Stimulated activated CD8-positive, alpha-beta memory T cell treated with anti-CD3 and anti-CD28 coated beads, Interleukin-2, amount 100 ng/mL, for 48 hours (primary cell): ENCODE measurements at places on chromosomes 3 and 15.

DNA sequence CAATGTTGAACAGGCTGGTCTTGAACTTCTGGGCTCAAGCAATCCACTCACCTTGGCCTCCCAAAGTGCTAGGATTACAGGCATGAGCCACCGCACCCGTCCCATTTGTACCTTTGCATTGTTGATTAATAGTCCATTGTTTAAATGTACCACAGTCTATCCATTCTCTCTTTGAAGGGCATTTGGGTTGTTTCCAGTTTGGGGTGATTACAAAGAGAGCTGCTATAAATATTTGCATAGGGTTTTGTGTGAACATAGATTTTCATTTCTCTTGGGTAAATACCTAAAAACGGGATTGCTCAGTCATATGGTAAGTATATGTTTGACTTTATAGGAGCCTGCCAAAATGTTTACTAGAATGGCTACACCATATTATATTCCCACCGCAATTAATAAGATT lies 13.7 kb upstream of the PTPRG start:
- no peak for DNase-seq

DNA sequence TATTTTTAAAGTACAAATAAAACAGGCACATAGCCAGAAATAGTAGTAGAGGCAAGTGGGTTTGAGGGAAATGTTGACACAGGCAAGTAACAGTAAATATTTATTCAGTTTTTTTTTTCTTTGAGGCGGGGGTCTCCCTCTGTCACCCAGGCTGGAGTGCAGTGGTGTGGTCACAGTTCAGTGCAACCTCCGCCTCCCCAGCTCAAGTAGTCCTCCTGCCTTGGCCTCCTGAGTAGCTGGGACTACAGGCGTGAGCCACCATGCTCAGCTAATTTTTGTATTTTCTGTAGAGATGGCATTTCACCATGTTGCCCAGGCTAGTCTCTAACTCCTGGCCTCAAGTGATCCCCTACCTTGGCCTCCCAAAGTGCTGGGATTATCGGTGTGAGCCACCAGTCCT lies 43.5 kb downstream of the PHLDB2 start:
- DNase-seq = no peak

- no peak for DNase-seq
Observed at GRCh38 chr3:187077085-187077484, 62.2 kb downstream of the RPL39L start.

- no peak for DNase-seq
Observed at GRCh38 chr3:185470323-185470722, 28.5 kb downstream of the TMEM41A start.

GRCh38 chr3:151166161-151166560 lies 36.9 kb downstream of the GPR171 start:
- DNase-seq = no peak

DNA sequence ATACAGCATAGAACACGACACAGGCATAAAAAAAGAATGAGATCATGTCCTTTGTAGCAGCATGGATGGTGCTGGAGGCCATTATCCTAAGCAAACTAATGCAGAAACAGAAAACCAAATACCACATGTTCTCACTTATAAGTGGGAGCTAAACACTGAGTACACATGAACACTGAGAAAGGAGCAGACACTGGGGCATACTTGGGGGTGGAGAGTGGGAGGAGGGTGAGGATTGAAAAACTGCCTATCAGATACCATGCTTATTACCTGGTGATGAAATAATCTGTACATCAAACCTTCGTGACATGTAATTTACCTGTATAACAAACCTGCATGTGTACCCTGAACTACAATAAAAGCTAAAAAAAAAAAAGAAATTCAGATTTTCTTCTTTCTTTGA lies 100.4 kb downstream of the PPM1L start:
- no peak for DNase-seq

DNA sequence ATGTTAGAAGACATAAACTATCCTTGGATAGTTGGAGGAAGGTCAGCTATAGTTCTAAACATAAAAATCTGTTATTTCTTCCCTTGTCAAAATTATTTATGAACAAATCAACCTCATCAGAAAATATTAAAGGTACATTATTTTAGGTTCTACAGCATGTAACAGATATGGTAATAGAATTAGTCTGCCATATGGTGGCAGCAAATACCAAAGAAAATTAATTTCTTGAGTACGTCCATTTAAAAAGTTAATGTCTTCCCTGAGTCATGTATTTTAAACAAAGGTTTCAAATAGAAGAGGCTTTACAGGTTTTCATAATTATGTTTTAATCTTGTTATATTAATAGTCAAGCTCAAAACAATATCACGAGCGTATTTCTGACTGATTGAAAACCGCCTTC lies 17.9 kb upstream of the ANKRD28 start:
- no peak for DNase-seq

GRCh38 chr15:69754313-69754712 lies 301.7 kb downstream of the RPLP1 start:
- DNase-seq = no peak

DNA sequence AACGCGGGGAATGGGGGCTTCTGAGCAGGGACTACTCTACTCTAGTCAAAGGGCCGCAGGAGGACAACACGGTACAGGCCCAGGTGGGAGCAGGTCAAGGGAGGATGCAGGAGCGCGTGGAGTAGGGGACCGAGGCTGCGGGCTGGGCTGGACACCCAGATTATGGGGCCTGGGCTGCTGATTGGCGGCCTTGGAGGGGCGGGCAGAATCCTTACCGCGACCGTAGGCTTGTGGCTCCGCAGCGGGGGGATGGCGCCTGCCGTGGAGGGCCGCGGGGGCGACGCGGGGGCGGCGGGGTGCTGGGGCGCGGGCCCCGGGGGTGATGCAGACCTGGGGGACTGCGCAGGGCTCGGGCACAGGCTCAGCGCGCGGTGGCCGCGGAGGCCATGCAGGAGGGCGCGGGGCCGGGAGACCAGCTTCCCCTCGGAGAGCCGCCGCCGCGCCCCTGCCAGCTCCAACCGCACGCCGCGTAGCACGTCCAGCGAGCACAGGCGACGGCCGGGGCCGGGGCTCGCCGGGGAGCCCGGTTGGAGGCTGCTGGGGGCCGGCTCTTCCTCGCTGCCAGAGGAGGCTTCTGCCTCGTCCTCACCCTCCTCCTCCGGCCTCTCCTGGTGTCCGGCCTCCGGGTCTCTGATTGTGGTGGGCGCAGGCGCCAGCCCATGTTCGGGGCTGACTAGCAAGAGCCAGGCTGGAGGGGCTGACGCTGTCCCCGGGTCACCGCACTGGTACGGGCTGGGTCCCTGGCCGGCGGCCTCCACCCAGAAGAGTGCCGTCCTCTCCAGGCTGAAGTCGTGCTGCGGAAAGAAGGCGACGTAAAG lies 12.9 kb downstream of the UBAP1L start:
- DNase-seq = no peak

DNA sequence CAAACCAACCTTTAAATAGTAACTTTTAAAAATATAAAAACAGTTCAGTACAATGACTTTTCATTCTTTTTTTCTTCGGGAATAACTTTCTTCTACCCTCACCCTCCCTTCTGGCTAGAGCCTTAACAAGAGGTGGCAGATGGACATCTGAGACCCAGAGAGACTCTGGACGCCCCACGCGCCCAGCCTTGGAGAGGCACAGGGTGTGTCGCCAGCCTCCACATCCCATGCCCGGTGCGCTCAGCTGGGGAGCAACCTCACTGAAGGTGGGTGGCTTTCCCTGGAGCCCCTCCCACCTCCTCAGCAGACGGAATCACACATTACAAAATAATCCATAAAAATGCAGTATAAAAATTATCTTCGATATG lies 49.5 kb downstream of the TLE3 start:
- DNase-seq = no peak

- no peak for DNase-seq
Observed at GRCh38 chr3:142021127-142021526, 128.2 kb downstream of the TFDP2 start.

DNA sequence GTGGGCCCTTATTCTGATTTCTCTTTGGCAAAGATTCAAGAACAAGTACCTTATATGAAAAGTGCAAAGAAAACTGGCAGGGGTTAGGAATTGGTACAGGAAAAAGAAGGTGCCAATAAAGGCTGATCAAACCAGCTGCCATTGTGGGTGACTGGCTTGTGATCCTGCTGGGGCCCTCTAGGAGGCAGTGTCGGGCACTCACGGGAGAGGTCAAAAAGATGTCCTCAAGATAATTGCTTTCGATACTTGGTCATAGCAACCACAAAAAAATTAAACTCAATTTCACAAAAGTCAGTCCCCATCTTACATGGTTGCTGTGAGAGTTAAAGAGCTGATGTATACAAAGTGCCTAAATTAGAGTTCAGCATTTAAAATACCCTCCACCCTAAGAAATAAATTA lies 31.0 kb upstream of the CAV3 start:
- DNase-seq = no peak

GRCh38 chr15:77617476-77618230 lies 15.1 kb downstream of the LINGO1 start:
- no peak for DNase-seq

DNA sequence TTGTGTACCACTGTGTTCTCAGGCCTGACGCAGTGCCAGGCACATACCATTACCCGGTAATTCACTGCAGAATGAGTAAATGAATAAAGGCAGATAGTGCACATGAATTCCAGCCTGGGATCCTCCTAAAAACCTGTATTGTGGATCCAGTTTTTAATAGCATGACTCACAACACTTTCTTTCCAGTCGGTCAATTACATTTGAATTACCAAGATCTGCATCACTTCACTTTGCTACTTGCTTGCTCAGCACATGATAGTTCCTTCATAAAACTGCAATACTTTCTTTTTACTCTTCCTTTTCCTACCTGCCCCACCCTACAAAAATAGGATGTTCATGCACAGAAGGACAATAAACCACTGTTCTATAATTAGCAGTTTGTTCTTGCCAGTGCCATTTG lies 553.8 kb downstream of the MAGI1 start:
- no peak for DNase-seq
